ENCODE measurements at places on chromosomes 6 and 20. TPM values are rescaled to one million over a fixed set of nuclear protein-coding genes. Genes with fewer than 3 reads are reported as not detected.

GRCh38 chr6:20539387-20539786 is 5.1 kb downstream of the CDKAL1 start:
- no peak for DNase-seq

DNA sequence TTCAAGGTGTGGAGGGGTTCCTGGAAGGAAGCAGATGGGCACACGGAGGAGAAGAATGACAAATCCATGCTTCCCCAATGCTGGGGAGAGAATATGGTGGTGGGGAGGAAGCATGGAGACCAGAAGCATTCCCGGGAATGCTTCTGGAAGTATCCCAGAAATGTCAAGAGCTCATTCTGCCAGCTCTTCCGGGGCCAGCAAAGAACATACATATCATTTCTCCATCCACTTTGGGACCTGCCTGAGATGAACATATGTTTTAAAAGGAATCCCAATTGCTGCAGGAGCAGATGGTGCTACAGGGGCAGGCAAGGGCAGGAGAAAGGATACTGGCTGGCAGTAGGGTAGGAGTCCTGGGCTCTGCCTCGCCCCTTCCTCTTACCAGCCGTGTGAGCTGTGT is 37.9 kb upstream of the CCDC167 start:
- no peak for DNase-seq

DNA sequence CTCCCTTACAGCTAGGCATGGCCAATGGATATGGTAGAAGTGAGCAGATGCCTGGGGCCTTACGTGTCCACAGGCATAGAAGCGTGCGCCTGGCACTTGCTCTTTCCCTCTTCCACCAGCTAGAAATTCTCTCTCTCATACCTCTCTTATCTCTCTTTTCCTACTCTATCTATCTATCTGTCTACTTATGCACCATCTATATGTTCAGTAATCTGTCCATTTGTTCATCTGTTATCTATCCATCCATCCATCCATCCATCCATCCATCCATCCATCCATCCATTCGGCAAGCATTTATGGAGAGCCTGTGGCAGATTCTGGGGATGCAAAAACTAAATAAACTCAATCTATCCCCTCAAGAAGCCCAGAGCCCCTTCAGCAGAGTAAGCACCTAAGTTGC is 70.2 kb downstream of the KCNB1 start:
- DNase-seq, result no peak

- no peak for DNase-seq
Measured at GRCh38 chr6:3405679-3406078, 51.2 kb downstream of the SLC22A23 start.

GRCh38 chr6:148347441-148348054 is 4.9 kb downstream of the SASH1 start:
- no peak for DNase-seq

GRCh38 chr6:168377856-168378832 is 58.6 kb upstream of the DACT2 start:
- DNase-seq, result no peak

- no peak for DNase-seq
Measured at GRCh38 chr6:10408457-10408856, 6.4 kb downstream of the TFAP2A start.

PRR3 gene
- total RNA-seq, result 12.1 TPM

SLC22A2 gene
- not detected for total RNA-seq

OOEP gene
- total RNA-seq, result not detected

ROS1 gene
- not detected for total RNA-seq

MUC22 gene
- total RNA-seq, result not detected

SDHAF4 gene
- 7.7 TPM for total RNA-seq

LAMA2 gene
- 14.2 TPM for total RNA-seq
